ENCODE measurements at places on chromosomes 5 and 9.

DNA sequence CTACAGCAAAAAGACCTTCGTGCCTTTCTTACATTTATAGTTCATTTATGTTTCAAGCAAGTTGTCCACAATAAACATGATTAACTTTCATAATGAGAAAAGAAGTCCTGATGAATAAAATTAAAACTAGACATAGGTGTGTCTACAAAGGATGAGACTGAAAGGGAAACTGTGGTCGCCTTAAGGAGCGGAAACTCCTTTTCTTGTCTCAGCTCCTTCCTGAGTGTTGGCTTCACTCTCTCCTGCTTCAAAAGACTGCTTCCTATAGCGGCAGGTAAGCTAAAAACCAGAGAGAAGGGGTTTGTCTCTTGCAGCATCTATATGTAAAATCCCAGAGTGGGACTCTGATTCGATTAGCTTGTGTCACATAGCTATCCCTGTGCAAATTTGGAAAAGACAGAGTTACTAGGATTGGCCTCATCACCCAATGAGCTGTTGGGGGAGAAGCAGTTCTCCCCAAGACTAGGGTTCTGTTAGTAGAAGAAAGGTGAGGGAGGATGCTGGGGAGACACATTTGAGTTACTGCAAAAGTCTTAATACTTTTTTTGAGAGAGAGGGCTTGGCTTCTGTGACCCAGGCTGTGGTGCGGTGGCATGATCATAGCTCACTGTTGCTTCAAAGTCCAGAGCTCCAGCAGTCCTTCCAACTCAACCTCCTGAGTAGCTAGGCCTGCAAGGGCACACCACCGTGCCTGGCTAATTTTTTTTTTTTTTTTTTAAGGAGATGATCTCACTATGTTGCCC is 16.8 kb upstream of the CTSL start:
- DNase-seq, result peak; percentile 34

DNA sequence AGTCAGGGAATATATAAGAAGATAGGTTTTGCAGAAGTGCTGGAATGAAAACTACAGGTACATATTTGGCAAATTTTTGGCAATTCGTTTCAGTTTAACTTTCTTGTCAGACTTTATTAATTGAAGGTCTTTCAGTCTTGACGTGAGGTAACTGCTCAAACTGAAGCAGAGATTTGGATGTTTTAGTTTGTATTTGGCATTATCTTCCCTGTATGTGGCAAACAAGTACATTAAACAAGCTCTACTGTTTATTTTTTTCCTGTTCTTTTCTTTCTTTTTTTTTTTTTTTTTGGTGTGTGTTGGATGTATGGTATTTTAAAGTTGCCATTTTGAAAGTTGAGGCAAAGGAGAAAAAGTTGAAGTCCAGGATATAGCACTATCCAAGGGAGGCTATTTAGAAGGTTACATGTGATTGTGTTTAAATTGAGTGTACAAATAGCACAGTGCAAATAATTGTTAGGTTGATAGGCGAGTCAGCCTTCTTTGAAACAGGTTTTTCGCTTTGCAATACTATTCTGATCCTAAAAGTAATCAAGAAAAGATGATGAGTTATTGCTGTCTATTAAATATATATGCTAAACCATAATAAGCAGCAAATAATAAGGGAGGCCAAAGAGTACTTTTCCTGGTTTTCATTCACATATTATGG is 2.2 kb downstream of the PBX3 start:
- no peak for DNase-seq

- DNase-seq, result no peak
These were observed 57.5 kb downstream of the EPB41L4B start for GRCh38 chr9:109263358-109263757.

GRCh38 chr5:181088289-181088688 is 42.7 kb downstream of the OR2V1 start:
- DNase-seq, result no peak

DNA sequence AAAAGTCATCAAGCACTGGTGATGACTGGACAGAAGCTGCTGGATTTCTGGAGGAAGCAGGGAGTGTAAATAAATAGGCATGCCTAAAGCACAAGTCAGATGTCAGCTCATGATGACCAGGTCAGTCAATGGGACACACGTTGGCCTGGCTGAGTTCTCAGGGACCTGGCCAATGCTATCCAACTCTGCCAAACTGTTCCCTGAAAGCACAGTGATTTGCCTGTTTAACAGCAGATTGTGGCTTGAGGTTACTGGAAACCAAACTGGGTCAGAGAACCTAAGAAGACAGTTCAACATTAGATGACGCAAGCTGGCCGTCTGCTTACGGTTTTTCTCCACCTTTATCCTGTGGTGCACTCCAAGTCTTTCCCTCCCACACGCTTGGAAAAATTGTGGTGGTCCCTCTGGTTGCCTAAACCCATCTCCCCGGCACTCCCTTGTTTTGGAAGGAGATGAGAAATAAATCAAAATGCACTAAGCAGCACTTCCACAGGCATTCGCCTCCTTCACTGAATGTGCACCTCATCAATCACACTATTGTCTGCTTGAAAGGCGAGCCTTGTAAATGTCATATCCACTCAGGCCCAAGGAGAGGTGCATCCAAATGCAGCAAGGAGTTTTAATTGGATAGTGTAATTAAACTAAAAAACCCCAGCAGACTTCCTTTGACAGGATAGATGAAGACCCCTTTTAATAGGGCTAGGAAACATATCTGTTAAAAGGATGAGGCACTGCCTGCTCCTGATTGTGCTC is 199.4 kb downstream of the GAPVD1 start:
- DNase-seq, result no peak

DNA sequence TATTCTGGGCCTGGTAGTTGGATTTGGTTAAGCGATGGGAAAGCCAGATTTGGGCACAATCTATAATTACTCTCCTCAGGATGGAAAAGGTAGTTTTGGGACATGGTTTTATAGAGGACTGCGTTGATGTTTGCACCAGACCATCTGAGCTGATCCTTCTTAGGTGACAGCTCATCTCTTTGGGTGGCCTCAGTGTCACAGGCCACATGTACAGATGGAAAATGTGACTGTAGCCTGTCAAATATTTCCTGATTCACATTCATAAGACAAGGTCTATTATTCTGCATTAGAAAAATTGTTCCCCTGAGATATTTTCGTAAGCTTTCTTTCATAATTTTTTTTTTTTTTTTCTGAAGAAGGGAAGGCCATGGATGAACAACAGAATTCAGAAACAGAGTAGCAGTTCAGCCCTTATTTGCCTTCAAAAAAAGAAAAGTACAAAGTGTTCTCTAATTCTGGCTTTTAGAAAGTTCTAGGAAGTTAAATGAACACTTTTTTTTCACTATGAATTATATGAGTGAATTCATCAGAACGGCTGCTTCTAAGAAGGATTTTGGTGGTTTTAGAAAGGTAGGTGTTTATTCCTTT is 81.0 kb downstream of the NNT start:
- DNase-seq, result no peak

DNA sequence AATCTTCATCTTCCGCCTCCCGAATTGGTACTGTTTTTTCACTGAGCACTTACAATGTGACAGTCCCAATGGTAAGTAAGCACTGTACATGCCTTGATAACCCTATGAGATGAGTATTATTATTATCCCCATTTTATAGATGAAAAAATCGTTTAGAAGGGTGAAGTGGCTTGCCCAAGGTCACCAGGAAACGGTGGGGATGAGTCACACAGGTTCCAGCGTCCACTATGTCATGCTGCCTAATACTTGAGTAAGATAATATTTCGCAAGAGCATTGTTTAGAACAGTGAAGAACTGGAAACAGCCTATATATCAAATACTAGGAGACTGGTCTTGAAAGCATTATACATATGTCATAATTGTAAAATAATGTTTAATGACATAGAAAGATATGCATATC is 12.9 kb downstream of the HAND1 start:
- no peak for DNase-seq

GRCh38 chr5:152389208-152389849 is 15.8 kb downstream of the NMUR2 start:
- no peak for DNase-seq

DNA sequence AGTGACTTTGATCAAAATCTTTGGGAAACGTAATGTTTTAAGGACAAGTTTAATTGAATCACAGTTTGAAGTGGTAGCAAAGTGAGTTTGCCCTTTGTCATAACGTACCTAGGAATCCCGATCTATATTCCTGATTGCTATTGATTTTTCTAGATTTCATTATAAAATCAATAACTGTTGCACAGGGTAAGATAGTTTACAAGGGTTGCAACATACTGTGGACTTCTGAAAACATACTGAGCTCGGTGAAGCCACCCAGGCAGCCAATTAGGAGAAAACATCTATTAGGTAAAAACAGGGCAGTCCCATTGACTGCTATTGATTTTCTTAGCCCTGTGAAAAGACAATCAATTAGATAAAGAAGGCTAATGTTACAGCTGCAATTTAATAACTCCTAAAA is 659.9 kb downstream of the ISL1 start:
- no peak for DNase-seq

- no peak for DNase-seq
These were observed 222.5 kb downstream of the MARCHF11 start for GRCh38 chr5:15957124-15957523.

GRCh38 chr9:135561391-135562234 is at the start of gene PAEP:
TSS of gene PAEP (plus strand) at chr9:135561756.
- DNase-seq, result no peak

DNA sequence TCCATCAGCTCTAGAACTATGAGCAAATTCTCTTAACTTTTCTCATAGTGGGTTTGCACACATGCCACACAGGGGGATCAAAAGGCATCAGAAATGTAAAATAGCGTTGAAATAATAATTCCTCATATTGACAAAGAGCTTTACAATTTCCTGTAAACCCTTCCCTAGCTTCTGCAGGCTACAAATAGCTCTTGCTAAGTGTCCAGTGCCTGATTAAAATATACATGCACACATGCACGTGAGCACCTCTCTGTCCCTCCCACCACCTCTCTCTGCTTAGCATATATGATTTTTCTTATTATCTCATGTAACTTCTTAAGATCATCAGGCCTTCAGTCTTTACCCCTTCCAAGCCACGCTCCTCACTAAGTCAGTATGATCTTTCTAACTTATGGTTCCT is 13.7 kb upstream of the PPP2R2B start:
- DNase-seq, result no peak

DNA sequence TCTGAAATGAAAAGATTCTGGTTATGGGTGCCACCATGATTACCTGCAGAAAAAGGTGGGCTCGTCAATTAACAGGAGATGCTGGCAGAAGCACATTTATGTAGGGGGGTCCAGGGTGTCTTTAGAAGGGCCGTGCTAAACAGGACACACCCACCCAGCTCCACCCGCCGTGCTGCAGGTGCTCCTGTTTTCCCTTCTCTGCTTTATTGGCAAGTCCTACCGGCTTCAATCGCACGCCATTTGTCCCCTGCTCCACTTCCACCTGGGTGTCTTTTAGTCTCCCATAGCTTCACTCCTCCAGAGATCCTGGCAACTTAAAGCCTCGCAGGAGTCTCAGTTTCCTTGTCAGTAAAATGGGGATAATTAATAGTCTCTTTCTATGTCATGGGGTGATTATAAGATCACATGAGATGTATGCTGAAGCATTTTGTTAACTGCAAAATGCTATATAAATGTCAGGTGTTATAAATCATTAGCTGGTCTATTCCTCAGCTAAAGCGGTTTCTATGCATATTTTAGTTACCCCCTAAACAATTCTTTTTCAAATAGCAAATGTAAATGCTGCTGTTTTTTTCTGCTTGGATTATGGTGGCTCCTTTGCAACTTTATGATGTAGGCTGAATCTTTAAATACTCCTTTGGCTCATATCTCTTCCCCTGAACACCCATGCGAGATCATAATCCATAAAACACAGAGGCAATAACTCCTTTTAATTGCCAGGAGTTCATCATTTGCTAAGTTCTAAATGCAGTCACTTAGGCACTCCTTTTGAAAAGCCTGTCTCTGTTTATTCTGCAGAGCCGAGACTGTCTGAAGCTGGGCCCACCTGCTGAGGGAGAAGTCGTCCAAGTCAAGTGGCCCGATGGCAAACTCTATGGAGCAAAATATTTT is 406.9 kb downstream of the KDM4C start:
- DNase-seq, result no peak

- no peak for DNase-seq
These were observed 12.0 kb downstream of the PDGFRB start for GRCh38 chr5:150143350-150144245.

DNA sequence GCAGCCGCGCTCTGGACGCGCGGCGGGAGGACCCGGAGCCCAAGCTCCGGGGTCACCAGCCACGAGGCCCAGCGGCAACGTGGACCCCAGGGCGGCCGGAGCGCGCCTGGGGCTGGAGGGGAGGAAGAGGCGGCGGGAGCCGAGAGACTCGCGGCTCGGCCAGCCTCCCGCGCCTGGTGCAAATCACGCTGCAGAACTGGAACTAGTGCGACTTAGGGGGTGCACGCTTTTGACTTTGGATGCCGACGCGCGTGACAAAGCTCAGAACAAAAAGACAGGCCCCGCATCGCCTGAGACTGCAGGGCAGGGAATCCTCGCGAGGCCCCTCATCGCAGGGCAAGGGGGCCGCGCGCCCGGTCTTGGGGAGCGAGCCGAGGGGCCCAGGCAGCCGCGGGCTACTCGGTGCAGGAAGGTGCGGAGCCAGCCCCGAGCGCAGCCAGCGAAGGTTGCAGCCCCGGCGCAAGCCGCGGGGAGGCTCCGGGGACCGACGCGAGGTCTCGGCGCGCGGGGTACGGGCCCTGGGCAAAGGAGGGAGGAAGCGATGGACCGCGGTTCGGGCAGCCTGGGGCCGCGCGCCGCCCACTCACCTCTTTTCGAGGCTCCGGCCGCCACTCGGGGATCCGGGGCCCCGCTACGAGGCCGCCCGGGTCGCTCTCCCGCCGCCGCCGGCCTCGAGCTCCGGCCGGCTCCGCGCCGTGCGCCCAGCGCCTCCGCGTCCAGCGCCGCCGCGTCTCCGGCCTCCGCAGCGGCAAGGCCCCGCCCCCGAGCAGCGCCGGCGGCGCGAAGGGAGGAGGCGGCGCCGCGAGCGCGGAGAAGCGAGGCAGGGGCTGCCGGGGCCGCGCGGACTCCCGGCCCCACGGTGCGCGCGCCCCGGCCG is at the start of gene GOLM1:
TSS of gene GOLM1 (minus strand) at position 735 of the 877 bp plus-strand sequence. CDS start 20,238 bp downstream, outside the sequence.
- DNase-seq, result peak; percentile 22

DNA sequence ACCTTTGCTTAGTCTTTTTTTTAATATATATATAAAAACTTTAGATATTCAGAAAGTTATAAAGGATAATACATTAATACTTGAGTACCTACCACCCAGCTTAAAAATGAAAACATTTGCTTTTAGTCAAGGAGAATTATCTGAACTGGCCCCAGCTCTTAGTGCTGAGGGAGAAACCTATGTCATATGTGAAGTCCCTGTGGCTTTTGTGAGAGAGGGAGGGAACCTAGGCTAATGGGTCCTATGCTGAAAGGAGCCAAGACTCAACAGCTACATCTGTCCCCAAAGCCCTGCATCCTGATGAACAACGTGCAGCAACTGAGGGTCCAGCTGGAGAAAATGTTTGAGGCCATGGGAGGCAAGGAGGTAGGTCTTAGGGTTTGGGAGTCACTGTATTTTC is 92.0 kb upstream of the RUSC2 start:
- no peak for DNase-seq

- DNase-seq, result no peak
These were observed 136.3 kb downstream of the ACTBL2 start for GRCh38 chr5:57346328-57346727.

- no peak for DNase-seq
These were observed 118.2 kb downstream of the SEC61B start for GRCh38 chr9:99340281-99340680.

- no peak for DNase-seq
These were observed 3.6 kb downstream of the SLC24A2 start for GRCh38 chr9:19785230-19785629.

GRCh38 chr9:3896576-3896975 is 370.8 kb upstream of the RFX3 start:
- DNase-seq, result no peak

All from stimulated activated CD4-positive, alpha-beta T cell treated with anti-CD3 and anti-CD28 coated beads, Interleukin-1b, Interleukin-23, amount 100 ng/mL, for 48 hours (primary cell).